GM23248 (cell line): ENCODE measurements at places on chromosomes 2 and 18. TPM values are rescaled to one million over a fixed set of nuclear protein-coding genes. Genes with fewer than 3 reads are reported as not detected.

Gene FAM110C
- polyA plus RNA-seq = not detected in 2 replicates

GRCh38 chr2:102069311-102069974 is 73.1 kb upstream of the IL1R1 start:
- no peak overlapping the region for H3K4me3 ChIP-seq
- H3K27me3 ChIP-seq = no peaks in the 10 kb centered on the region
- H3K4me1 ChIP-seq = peaks cover 40% of the 10 kb centered on the region

Gene GPBAR1
- 0.14 TPM in 1 of 2 replicates, not detected in the other for polyA plus RNA-seq

Gene PKDCC
- polyA plus RNA-seq = 0.95 and 1.2 TPM in 2 replicates

Gene NEB
- 0.11 and 0.22 TPM in 2 replicates for polyA plus RNA-seq

DNA sequence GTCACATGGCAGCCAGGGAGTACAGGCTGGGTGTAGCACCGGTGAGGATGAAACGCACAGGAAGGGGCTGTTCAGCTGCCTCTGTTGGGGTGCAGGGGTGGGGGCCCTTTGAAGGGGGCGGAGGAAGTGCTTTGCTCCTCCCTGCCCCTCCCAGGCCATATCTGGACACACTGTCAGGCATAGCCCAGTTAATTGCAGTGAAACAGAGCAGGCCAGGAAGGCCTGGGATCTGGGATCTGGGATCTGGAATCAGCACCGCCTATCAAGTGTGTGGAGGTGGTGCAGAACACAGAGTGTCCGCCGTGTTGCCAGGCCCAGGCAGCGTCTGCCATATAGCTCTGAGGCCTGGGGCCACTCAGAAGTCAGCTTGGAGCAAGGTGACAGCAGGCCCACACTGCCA is 119.3 kb upstream of the MSH2 start:
- no peak for DNase-seq
- peaks cover 11% of the 10 kb centered on the region for H3K4me1 ChIP-seq
- no peaks in the 10 kb centered on the region for H3K36me3 ChIP-seq
- H3K4me3 ChIP-seq = no peak overlapping the region
- no peaks in the 10 kb centered on the region for H3K27me3 ChIP-seq
- H3K27ac ChIP-seq = no peak overlapping the region

GRCh38 chr2:187574969-187575750 is 20.9 kb upstream of the TFPI start:
- no peaks in the 10 kb centered on the region for H3K36me3 ChIP-seq
- DNase-seq = peak; percentile 37
- no peaks in the 10 kb centered on the region for H3K27me3 ChIP-seq
- peaks cover 14% of the 10 kb centered on the region for H3K4me1 ChIP-seq

GRCh38 chr2:105873721-105874120 is 129.0 kb downstream of the NCK2 start:
- peak; percentile 73 for DNase-seq
- no peak overlapping the region for H3K4me3 ChIP-seq
- H3K36me3 ChIP-seq = no peaks in the 10 kb centered on the region
- H3K27ac ChIP-seq = no peak overlapping the region
- peaks cover 9% of the 10 kb centered on the region for H3K4me1 ChIP-seq

Gene GALNT1
- 10.1 and 11.9 TPM in 2 replicates for polyA plus RNA-seq

DNA sequence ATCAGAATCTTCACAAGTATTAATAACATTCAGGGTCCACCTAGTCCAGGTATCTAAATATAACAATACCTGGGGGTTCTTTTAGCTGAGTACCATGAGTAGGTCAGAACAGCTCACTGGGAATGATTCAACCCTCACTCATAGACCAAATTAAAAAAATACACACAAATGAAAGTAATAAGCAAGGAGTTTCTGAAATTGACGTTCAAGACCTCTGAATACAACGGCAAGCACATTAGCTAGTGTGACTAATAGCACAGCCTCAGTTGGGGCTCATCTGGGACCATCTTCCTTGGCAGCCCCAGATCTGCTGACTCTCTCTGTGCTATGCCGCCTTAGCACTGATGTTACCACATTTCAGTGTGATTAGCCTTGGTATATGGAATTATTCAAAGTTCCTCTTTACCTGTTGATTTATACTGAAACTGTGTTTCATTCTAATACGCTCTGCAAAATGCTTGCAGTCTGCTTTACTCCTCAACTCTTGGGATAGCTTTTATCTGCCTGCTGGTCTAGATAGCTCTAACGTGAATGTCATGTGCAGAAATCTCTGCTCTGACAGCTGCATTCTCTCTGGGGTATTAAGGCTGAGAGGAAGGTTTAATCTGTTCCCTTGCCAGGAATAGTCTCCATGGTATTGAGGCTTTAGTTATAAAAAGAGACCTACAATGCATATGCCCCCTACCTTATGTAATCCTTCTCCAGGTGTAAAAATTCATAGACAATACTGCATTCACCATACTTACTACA is 153.3 kb downstream of the METTL4 start:
- DNase-seq = peak; percentile 62
- H3K4me3 ChIP-seq = no peak overlapping the region
- H3K36me3 ChIP-seq = no peaks in the 10 kb centered on the region
- no peak overlapping the region for H3K27ac ChIP-seq

- H3K36me3 ChIP-seq = no peaks in the 10 kb centered on the region
- no peak overlapping the region for H3K4me3 ChIP-seq
- H3K27me3 ChIP-seq = no peaks in the 10 kb centered on the region
- no peak overlapping the region for H3K27ac ChIP-seq
- no peak for DNase-seq
Observed at GRCh38 chr2:25405611-25406295, 64.0 kb upstream of the DNMT3A start.

Gene RAD51AP2
- not detected in 2 replicates for polyA plus RNA-seq

DNA sequence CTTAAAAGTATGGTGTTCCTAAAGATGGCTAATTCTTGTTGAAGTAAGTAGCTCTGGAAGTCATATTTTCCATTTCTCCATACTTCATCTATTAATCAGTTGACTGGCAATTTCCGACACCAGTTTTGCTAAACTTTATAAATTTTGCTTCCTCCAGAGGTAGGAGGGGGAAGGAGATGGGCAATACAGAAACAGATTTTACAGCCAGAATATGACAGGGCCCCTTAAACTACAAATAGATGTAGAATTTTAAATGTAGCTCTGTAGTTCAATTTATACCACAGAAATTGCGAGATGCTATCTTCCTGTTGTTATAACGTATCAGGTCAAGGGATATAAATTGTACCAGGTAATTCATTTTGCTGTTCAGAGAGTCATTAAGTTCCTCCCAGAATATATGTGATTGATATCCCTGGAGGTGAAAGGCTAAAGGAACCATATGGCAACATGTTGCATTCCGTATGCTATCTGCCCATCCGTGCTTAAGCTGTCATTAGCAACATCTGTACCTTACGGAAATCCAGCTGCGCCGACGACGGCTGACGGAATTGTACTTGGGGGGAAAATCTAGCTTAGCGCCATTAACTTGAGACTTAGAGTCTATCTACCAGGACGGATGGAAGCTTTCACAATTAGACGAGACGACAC is 8.4 kb upstream of the NR4A2 start:
- no peaks in the 10 kb centered on the region for H3K36me3 ChIP-seq
- peak; percentile 65 for DNase-seq
- peaks cover 35% of the 10 kb centered on the region for H3K4me1 ChIP-seq

DNA sequence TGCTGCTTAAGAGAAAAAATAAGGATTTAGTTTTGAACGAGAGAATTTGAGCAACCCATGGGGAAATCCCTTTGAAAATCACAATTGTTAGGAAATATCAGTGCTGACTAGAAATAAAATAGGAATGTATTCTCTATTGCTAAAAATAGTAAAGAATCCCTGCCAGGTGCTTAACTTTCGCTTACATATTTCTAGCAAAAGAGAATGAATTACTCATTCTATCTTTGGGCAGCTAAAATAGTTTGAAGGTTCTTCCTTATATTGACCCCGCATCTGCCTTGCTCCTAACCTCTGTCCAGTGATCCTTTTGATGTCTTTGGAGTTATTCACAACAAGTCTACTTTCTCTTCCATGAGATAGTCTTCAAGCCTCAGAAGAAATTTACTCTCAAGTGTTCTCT is 103.8 kb downstream of the PLCL1 start:
- no peaks in the 10 kb centered on the region for H3K36me3 ChIP-seq
- H3K27ac ChIP-seq = no peak overlapping the region
- H3K27me3 ChIP-seq = no peaks in the 10 kb centered on the region
- H3K4me3 ChIP-seq = no peak overlapping the region

Gene MTLN
- 116 and 125 TPM in 2 replicates for polyA plus RNA-seq

DNA sequence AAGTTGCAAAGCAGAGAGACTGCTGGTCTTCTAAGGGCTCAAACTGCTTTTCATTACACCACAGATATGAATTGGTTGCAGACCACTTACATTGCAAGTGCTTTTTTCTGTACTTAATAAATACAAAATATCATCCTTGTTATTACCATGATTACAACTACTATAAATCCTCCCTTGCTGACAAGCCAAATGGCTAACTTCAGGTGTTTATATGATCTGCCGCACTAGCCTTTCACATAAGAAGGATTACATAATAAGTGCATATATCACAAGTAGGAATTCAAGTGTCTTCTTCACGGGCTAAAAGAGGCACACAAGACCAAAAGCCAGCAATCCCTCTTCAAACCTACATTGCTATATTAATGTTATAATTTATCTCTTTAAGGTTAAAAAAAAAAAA is 373.0 kb downstream of the ZEB2 start:
- no peaks in the 10 kb centered on the region for H3K4me1 ChIP-seq
- no peak overlapping the region for H3K4me3 ChIP-seq
- H3K27me3 ChIP-seq = no peaks in the 10 kb centered on the region
